ENCODE measurements at places on chromosomes 7 and 10.

GRCh38 chr10:44517635-44518034 lies 132.7 kb upstream of the CXCL12 start:
- DNase-seq: no peak

- DNase-seq: no peak
These were observed 18.4 kb downstream of the GNA12 start for GRCh38 chr7:2825559-2826227.

- DNase-seq: peak; percentile 89
These were observed 152.7 kb downstream of the SKIDA1 start for GRCh38 chr10:21372651-21373410.

DNA sequence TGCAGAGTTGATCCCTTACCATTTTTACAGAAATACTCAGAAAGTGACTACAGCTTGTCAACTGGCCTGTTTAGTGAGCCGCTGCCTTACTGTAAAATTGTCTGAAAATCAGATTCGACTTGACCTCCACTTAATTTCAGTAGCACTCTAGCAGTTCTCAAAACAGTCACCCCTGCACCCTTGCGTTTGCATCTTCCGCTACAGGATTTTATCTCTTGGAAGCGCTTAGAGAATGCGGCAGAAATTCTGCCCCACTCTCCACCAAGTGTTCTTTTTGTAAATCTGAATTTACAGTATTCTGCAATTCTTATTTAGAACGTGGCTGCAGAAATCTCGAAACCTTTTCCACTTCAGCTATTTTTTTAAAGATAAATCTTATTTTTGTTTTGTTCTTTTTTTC lies 1.9 kb upstream of the TWIST1 start:
- no peak for DNase-seq

DNA sequence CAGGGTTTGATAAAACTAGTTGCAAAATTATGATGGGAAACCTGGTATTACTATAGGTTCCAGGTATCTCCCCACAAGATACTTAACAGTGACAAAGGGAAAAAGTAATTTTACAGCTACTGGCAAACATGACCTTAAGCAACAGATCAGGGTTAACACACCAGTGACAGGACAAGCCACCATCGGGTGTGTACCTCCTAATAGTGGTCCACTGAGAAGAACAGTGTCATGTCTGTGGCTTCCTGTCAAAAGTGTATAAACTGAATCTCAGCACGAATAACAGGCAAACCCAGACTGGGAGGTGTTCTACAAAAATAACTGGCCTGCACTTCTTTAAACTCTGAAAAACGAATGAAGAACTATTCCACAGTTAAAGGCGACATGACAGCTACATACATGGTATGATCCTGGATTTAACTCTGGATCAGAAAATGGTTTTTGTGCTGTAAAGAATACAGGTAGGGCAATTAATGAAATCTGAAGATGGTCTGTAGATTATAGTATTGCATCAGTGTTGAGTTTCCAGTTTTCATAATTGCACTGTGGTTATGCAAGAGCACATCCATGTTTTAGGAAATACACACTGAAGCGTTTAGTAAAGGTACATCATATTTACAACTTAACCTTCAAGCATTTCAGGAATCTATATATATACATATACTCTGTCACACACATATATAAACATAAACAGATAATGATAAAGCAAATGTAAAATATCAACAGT lies 32.0 kb upstream of the ARMS2 start:
- no peak for DNase-seq
